ENCODE measurements at places on chromosomes 1 and 21.
A peak's percentile ranks its signal among the peaks of the same experiment; 100 is the strongest.

GRCh38 chr1:78649628-78650027 is at the start of gene IFI44:
TSS of gene IFI44 (plus strand) at chr1:78649831. CDS start at chr1:78650196, 365 bp downstream.
- DNase-seq, result peak; percentile 93

- no peak for DNase-seq
These were observed 29.6 kb downstream of the SLC1A7 start for GRCh38 chr1:53112861-53113260.

DNA sequence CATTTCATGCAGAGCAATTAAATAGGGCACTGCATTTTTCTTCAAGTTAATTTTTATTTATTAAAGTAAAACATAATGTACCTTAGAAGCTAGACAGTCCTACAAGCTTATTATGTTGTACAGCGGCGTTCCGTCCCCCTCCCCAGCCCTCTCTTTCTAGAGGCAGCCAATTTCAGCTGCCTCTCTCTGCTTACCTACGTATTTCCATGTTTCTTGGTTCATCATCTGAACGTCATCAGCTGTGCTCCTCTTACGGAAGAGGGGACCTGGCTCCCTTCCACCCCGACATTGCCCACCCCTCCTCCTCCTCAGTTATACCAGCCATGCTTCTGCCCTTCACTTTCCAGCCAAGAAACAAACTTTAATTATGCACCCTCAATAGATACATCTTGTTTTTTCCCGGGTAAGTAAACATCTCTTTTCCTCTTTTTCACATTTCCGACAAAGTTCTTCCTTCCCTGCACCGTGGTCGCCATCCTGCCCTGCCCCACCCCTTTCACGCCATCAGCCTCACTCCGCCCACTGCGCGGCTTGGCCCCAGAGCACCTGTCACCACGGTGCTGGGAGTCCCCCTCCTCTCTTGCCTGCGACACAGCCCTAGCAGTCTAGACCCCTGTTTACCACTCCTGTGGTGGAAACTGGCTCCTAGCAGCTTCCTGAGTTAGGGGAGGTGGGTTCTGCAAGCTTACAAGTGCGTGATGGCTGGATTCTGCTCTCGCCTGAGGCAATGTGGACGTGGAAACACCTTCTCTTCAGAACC is 57.9 kb downstream of the SLC37A1 start:
- no peak for DNase-seq

DNA sequence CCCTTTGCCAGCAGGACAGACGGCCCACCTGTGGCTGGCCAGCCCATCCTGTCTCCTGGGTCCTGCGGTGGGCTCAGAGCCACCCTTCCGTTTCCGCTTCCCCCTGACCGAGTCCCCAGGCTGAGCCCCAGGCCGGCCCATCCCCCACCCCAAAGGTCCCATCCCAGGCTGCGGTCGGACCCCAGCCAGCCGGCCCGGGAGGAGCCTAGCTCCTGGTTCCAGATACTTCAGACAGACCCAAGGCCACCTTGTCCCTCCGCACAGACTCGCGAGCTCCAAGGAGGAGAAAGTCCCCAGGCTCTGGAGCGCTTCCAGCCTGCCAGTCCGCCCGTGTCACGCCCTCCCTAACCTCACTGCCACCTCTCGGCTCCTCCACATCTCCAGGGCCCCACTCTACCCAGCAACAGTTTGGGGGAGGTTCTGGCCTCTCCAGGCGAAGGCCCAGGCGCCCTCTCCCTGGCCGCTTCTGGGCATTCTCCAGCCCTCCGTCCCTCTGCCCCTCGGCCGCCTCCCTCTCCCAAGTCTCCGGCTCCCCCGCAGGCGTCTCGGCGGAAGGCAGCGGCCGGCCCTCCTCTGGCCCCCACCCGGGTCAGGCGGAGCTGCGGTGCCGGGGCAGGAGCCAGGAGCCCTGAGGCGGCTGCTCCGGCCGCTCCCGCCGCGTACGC is 835 bp downstream of the LRRN2 start:
- DNase-seq, result no peak

DNA sequence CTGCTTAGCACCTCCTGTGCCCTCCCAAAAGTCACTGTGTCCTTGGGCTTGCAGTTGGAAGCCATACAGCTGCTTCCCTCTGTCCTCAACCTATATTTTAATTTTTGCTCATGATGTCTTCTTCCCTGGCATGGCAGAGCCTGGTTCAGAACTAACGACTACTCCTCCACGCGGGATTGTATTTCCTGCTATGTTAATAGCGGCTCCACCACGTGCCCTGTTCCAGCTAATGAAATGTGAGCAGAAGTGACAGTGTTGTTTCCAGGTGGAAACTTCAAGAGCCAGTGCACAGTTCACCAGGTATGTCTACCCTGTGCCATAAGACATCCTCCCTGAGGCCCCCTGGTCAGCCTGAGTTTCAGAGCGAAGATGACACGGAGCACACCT is 52.1 kb downstream of the DHRS3 start:
- no peak for DNase-seq

- DNase-seq, result no peak
These were observed 552.5 kb upstream of the ADAMTS5 start for GRCh38 chr21:27519361-27519760.

DNA sequence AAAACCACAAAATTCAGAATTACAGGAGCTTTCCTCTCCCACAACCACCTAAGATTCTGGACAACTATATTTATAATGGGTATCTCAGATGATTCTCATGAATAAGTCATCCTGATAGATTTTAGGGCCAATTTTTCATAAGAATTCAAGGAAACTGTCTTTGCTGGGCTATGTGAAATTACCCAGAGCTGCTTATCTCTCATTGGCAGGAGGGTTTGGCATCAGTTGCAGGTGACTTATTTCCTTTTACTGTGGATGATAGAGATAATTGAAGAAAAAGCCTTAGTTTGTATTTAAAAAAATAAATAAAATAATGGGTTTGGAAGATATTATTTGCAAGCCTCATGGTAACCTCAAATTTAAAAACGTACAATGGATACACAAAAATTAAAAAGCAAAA is 38.2 kb upstream of the WDR26 start:
- DNase-seq, result no peak

- DNase-seq, result no peak
These were observed 63.6 kb downstream of the KAZN start for GRCh38 chr1:14662116-14662515.

DNA sequence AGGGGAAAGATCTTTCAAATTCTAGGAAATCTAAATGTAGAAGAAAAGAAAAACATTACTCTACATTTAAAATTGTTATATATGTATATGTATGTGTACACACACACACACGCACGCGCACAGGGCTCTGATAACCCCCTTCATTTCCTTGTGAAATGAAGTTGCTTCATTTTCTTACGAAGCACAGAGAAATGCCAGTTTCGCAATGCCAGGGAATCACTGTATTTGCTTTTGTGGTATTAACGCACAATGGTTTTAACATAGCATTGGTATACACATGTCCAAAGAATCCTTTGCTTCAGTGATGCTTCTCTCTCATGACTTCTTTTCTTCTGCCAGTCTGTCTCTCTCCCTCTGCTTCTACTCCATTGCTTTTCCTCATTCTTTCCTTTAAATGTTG is 8.4 kb upstream of the DDAH1 start:
- DNase-seq, result peak; percentile 7
